ENCODE measurements at places on chromosomes 6 and 20. TPM values are rescaled to one million over a fixed set of nuclear protein-coding genes. Genes with fewer than 3 reads are reported as not detected.

ENPP4 gene
- polyA plus RNA-seq, result 0.02 TPM

TBXT gene
- polyA plus RNA-seq, result not detected

SMLR1 gene
- not detected for polyA plus RNA-seq

GNRH2 gene
- polyA plus RNA-seq, result not detected

ADA gene
- polyA plus RNA-seq, result 22.9 TPM

PRL gene
- polyA plus RNA-seq, result not detected

CD24 gene
- polyA plus RNA-seq, result 192 TPM

LST1 gene
- 0.20 TPM for polyA plus RNA-seq

PTGIS gene
- polyA plus RNA-seq, result not detected

TMEM244 gene
- polyA plus RNA-seq, result not detected

EDN1 gene
- polyA plus RNA-seq, result 27.5 TPM

BNIP5 gene
- not detected for polyA plus RNA-seq

FNDC1 gene
- polyA plus RNA-seq, result 0.01 TPM

PGC gene
- polyA plus RNA-seq, result not detected

MPIG6B gene
- polyA plus RNA-seq, result not detected

ABHD16B gene
- polyA plus RNA-seq, result not detected

HRH3 gene
- not detected for polyA plus RNA-seq

CCDC170 gene
- polyA plus RNA-seq, result 0.03 TPM

SSTR4 gene
- not detected for polyA plus RNA-seq

EDN3 gene
- polyA plus RNA-seq, result not detected

SNAI1 gene
- 0.04 TPM for polyA plus RNA-seq

SLC17A4 gene
- polyA plus RNA-seq, result not detected

ZSCAN31 gene
- 0.56 TPM for polyA plus RNA-seq

BPIFB1 gene
- not detected for polyA plus RNA-seq

FAM135A gene
- 5.4 TPM for polyA plus RNA-seq

BTN1A1 gene
- not detected for polyA plus RNA-seq

CALHM4 gene
- polyA plus RNA-seq, result 0.17 TPM

FAM83C gene
- 2.3 TPM for polyA plus RNA-seq

CDH4 gene
- 7.3 TPM for polyA plus RNA-seq

CITED2 gene
- polyA plus RNA-seq, result 7.9 TPM

PRSS16 gene
- 6.7 TPM for polyA plus RNA-seq

CST4 gene
- not detected for polyA plus RNA-seq

SLC22A3 gene
- 0.99 TPM for polyA plus RNA-seq

MAP3K5 gene
- 1.1 TPM for polyA plus RNA-seq

CDKAL1 gene
- 3.7 TPM for polyA plus RNA-seq

CASS4 gene
- 0.01 TPM for polyA plus RNA-seq

HLA-DRB5 gene
- polyA plus RNA-seq, result not detected

GCNT2 gene
- 0.84 TPM for polyA plus RNA-seq

KIF25 gene
- not detected for polyA plus RNA-seq

TAGAP gene
- 0.03 TPM for polyA plus RNA-seq

MLN gene
- polyA plus RNA-seq, result not detected

BPIFB2 gene
- not detected for polyA plus RNA-seq

MMP24 gene
- polyA plus RNA-seq, result 0.03 TPM

SMPD2 gene
- polyA plus RNA-seq, result 15.5 TPM

LIN28B gene
- not detected for polyA plus RNA-seq

HLA-DRA gene
- not detected for polyA plus RNA-seq

SMOC2 gene
- polyA plus RNA-seq, result 0.21 TPM

SIGLEC1 gene
- polyA plus RNA-seq, result not detected

SLC17A2 gene
- not detected for polyA plus RNA-seq
